SJSA1 (cell line): ENCODE measurements at places on chromosomes 11 and 22.

GRCh38 chr22:19505735-19506126, 18.5 kb downstream of the CLDN5 start:
- DNase-seq, result no peak

DNA sequence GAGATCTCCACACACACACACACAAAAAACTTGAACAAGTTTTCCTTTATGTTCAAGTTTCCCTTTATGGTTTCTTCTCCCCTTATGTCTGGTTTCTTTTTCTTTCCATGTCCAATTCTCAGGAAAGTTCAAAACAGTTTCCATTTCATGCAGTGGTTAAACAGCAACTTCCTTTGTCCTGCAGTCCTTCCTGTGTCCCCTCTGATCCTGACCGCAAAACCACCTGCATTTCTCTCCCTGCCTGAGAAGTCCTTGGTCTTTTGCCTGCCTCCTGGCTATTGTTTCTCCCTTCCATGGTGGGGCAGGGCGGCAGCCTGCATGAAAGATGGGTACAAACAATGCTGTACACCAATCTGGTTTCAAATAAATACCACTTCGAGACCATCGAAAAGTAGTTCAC, 58.3 kb upstream of the SORL1 start:
- no peak for DNase-seq

- DNase-seq, result no peak
Measured at GRCh38 chr11:105468154-105468553, 141.7 kb upstream of the GRIA4 start.

DNA sequence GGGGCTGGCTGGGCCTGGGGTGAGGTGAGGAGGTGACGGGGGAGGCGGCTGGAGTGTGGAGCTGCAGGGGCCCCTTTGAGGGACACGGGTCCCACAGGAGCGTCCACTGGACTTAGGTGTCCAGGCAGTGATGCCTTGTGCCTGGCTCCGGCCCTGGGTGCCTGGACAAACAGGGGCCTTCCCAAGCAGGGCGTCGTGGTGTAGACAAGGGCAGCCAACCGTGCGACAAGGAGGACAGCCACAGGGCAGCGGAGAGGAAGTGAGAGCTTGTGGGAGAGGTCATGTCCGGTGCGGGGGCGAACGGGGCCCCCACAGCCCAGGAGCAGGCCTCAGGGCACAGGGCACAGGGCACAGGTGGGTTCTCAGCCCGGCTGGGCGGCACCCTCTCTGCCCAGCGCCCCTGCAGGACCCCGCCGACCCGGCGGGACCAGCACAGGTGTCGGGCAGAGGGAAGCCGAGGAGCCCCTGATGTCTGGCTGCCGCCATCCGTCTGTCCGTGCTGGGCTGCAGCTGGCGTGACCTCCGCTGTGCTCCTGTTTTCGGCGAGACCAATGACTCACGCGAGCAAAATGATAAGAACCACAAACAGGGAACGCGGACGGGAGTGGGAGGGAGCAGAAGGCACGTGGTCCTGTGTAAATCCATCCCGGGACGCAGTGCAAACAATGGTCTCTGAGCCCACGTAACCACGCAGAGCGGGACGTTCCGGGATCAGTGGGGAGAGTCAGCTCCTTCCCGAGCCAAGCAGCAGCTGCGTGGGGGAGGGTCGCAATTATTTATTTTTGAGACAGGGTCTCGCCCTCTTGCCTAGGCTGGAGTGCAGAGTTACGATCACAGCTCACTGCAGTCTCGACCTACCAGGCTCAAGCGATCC, 49.1 kb upstream of the A4GALT start:
- peak; percentile 84 for DNase-seq

DNA sequence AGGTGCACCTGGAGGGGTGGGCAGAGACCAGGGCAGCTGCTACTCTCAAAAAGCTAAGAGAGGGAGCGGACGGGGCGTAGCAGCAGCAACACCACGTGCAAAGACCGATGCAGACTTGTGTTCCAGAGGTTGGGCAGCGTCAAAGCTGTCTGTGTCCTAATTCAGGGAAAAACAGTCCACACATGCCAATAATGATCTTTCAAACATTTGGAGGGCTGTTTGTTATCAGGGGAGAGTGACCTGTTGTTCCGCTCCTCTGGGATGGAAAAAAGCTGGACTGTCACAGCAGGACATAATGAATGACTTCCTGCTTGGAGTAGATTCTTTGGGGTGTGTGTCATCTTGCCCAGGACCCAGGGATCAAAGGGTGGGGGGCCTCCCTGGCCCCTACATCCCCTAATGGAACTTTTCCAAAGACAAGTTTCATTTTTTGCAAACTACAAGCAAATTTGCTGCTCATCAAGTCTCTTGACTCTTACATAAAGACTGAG, 6.2 kb upstream of the FBLN1 start:
- no peak for DNase-seq

DNA sequence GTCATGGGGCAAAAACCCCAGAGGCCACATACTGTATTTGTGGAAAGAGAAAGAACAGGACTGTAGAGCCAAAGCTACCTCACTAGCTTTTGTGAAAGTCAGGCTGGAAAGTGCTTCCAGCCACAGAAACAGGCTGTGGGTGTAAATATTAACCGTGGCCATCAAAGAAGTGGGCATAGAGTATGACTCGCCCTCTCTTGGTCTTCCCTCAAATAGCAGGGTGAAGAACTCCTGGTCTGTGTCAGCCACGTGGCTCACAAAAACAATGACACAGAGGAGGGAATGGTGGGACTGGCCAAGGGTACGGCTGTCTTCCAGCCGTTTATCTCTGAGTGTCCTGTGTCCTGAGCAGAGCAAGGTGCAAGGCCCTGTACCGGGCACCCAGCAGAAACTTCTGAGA, 37.6 kb upstream of the UBASH3B start:
- no peak for DNase-seq

- DNase-seq, result peak; percentile 90
Measured at GRCh38 chr11:69403556-69404215, 77.8 kb upstream of the LINC01488 start.

- no peak for DNase-seq
Measured at GRCh38 chr11:119693253-119693815, 35.7 kb downstream of the NECTIN1 start.

DNA sequence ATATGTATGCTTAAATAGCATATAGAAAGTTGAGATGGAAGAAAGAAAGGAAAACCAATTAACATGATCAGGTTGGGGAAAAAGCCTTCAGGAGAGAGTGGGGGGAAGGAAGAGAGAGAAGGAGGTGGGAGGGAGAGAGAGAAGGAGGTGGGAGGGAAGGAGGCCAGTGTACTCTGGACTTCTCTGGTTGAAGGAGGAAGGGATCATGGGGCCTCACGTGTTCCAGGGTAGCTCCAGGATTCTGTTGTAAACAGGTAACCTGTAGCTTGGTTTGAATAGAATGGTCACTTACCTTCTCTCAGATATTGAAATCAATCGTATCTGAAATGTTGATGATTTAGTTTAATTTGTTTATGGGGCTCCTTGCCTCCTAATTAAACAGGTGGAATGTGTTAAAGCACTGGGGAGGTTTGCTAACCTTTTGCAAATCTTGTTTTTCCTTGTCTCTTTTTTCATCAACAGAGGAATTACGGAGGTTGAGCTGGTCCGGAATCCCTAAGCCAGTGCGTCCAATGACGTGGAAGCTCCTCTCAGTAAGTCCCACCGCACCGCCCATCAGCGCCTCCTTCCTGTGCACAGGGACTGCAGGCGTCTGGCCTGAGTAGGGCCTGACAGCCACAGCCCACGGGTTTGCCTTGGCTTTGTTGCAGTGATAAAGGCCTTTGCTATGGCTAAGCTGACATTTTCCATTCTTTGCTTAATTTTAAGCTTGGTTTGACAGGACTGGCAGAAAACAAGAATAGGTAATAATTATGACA, 115.9 kb downstream of the TBC1D22A start:
- DNase-seq, result no peak

DNA sequence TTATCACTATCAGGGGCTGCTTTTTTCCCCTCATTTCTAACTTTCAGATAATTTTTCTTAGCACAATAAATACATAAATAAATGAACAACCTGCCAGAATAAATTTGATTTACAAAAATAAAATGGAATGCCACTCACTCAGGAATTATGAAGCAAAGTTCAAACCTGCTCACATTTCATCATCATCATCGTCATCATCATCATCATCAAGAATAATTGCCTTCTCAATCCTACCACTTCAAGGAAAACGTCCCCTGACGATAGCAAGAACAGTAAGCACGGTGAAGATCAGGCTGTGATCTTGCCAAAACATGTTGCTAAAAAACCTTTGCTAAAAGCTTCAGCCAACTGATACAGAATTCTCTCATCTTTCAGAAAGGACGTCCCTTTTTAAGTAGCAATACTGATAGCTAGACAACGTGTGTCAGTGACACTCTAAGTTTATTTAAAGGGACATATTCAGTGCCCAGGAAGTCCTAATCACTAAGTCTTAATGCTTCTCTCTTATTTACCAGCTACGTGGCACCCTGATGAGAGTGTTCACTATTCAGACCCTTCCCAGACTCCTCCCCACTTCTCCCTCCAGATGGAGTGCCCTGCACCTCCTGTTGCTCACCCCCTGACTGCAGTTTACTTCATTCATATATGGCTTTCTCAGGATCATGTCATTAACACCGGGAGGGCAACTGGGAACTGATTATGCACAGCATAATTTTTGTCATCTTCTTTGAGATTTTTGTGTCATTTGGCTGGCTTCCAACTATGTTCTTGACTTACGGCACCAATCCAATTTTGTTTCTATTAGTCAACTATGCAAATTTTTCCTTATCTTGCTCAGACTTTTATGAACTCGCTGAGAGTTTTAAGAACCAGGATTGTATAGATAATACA, 200.1 kb upstream of the GUCY1A2 start:
- DNase-seq, result no peak

- no peak for DNase-seq
Measured at GRCh38 chr11:125773516-125773915, 5.1 kb downstream of the PATE2 start.

- no peak for DNase-seq
Measured at GRCh38 chr22:40107244-40107643, 70.5 kb upstream of the TNRC6B start.

GRCh38 chr11:1049431-1049891, 12.9 kb upstream of the MUC6 start:
- DNase-seq, result no peak

DNA sequence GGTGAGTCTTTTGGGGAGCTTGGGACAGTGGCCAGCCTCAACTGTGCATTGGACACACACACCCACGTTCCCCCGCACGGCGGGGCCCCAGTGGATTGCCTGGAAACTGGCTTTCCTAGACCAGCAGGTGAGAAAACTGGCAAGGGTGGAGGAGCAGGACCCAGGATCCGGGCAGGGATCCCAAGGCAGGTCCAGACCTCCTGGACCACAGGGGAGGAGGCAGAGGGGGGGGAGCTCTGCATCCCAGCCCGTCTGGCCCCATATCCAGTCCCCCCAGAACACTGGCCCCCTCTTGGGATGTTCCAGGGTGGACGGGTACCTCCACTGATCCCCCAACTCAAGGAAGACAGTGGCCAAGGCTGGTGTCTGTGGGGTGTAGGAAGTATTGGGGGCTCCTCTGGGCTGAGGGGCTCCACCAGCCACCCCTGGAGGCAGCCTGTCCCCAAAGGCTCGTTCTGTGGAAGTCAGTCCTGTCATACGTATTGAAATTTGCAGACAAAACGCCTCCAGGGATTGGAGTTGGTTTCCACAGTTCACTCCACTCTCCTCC, 89.3 kb upstream of the LINC01488 start:
- no peak for DNase-seq

- DNase-seq, result peak; percentile 50
Measured at GRCh38 chr22:20299746-20300136, 20.1 kb downstream of the DGCR6L start.

GRCh38 chr11:105589346-105589745, 20.5 kb upstream of the GRIA4 start:
- DNase-seq, result no peak

DNA sequence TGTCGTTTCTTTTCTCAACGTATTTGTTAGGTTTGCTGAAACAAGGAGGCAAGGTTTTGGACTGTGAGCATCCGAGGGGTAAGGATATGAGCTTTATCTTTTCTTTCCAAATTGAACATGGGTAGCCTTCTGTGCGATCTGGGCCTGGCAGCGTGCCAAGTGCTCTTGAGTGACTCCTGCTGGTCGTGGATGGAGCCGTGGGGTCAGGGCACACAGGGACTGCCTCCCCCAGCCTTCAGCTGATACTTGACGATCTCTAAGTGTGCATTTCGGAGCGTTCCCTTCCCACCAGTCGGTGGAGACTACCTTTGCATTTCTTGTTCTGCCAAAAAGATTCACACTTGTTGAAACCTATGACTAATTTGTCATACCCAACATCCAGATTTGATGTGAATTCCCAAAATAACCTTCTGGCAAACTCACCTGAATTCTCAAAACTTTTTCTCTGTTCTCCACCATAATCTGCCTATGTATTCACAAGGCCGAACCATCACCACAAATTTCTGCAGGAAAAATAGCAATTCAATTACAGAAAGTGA, 40.1 kb upstream of the CLMP start:
- DNase-seq, result peak; percentile 42

- no peak for DNase-seq
Measured at GRCh38 chr22:25786165-25786564, 44.2 kb downstream of the MYO18B start.

- no peak for DNase-seq
Measured at GRCh38 chr11:115384236-115384635, 120.0 kb downstream of the CADM1 start.

- DNase-seq, result no peak
Measured at GRCh38 chr22:41368543-41369423, 13.0 kb upstream of the TEF start.

- DNase-seq, result no peak
Measured at GRCh38 chr11:9276571-9276970, 11.4 kb upstream of the DENND5A start.

DNA sequence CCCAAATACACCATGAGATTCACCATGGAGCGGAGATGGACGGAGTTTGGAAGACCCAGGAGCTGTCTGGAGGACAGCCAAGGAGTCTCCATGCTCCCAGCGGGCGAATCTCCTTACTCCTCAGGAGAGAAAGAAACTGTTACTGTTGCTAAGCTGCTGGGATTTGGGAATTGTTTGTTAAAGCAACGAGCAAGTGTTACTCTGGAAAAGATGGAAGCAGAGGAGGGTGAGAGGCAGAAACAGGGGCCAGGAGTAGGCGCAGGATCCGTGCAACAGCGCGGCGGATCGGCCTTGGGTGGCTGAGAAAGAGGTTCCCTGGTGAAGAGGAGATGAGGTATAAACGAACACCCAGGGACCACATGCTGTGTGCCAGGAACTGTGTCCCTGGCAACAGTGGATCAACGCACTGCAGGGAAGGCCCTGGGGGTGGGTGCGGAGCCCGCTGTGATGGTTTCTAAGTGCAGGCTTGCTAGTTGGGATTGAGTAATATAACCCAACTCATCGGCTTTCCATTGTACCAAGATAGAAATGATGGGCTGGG, 1436.4 kb downstream of the BRD1 start:
- no peak for DNase-seq
